ENCODE measurements at places on chromosomes 4 and X.

GRCh38 chr4:91087743-91088142 lies 960.5 kb downstream of the CCSER1 start:
- DNase-seq = no peak

GRCh38 chr4:13989501-13989900 lies 362.0 kb upstream of the BOD1L1 start:
- no peak for DNase-seq

DNA sequence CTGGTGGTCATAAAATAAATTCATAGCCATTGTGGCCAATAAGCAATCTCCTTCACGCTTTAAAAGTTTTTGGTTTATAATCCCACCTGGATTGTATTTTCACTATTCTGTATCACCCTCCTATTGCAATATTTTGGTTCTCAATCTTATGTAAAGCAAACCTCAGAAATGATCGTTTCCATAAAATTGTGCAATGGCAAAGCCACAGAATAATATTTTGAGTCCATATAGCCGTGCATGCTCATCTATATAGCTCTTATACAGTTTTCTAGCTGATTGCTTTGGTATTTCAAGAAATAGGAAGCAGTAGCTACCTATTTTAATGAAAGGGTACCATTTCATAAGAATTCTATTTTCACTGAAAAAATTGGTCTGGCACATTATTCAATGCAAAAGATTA lies 10.0 kb upstream of the HAND2 start:
- DNase-seq = no peak

DNA sequence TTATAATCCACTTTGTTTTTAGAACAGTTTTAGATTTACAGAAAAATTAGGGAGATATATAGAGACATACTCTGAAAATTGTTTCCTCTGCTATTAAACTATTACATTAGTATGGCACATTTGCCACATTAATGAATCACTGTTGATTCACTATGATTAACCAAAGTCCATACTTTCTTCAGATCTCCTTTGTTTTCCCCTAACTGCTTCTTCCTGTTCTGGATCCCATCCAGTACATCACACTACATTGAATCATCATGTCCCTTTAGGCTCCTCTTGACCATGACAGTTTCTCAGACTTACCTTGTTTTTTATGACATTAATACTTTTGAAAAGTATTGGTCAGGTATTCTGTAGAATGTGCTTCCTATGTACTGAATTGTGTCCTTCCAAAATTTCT lies 109.2 kb upstream of the EDNRA start:
- DNase-seq = no peak

GRCh38 chrX:14039344-14039743 lies 9.7 kb upstream of the GEMIN8 start:
- peak; percentile 0 for DNase-seq

DNA sequence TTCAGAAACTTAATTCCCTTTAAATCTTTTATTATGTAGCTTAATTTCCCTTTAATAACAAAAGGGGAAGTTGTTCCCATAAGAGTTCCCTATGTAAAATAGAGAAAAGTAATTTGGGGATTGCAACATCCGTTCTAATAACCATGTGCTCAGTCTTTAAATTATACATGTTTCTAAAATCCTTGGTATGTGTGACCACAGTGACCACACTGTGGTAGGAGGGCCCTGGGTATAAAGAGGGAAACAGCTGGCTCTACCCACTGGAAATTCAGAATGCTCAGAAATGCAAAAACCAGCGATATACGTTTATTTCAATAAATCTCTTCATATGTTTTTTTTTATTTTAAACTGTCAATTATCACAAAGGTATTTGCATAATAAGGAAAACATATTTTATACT lies 219.1 kb downstream of the FGF13 start:
- DNase-seq = no peak

- no peak for DNase-seq
These were observed 6.7 kb downstream of the GAB1 start for GRCh38 chr4:143343276-143343831.

GRCh38 chrX:53050841-53051240 lies 2.3 kb downstream of the GPR173 start:
- DNase-seq = no peak

DNA sequence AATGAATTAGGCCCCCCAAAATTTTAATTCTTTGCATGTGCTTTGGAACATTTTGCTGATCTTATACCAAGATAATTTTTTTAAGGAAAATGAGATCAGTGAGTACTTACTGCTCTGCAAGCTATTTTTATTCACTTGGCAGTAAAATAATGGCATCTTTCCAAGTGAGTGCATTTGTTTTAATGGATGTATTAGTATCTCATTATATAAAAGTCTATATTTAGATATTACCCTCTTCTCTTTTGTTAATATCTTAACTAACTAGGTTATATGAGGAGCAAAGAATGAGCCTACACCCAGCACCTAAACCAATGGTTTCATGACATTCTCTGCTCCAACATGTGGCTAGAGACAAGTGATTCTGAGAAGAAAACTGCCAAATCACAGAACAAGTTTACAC lies 21.1 kb upstream of the ARAF start:
- no peak for DNase-seq

DNA sequence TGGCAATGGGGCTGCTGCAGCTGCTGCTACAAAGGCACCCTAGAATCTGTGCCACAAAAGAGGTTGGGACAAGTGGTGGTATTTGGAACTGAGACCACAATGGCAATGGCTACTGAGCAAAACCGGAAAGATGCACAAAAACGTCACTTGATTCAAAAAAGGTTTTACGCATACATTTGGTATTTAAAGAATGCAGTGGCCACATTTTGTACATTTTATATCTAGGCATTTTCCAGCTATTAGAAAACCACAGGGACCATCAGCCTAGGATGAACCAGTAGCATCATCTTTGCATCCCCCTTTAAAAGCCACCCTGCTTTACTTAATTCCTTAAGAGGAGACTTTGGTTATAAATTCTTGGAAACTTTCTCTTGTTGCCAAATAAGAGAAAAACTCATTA lies 104.8 kb upstream of the CXCL13 start:
- no peak for DNase-seq

DNA sequence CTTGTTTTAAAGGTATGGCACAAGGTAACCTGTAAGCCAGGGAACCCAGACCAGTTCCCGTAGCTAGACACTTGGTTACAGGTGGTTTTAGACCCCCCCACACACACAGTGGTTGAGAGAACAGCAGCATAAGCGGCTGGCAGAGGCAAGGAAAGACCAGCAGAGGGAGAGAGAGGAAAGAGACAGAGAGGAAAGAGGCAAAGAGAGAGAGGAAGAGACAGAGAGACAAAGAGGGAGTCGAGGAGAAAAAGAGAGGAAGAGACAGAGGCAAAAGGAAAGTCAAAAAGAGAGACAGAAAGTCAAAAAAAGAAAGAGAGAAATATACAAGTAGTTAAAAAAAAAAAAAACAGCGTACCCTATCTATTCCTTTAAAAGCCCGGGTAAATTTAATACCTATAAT lies 19.5 kb upstream of the PCSK1N start:
- DNase-seq = no peak
